ENCODE measurements at places on chromosomes 1 and 21. TPM values are rescaled to one million over a fixed set of nuclear protein-coding genes. Genes with fewer than 3 reads are reported as not detected.

DNA sequence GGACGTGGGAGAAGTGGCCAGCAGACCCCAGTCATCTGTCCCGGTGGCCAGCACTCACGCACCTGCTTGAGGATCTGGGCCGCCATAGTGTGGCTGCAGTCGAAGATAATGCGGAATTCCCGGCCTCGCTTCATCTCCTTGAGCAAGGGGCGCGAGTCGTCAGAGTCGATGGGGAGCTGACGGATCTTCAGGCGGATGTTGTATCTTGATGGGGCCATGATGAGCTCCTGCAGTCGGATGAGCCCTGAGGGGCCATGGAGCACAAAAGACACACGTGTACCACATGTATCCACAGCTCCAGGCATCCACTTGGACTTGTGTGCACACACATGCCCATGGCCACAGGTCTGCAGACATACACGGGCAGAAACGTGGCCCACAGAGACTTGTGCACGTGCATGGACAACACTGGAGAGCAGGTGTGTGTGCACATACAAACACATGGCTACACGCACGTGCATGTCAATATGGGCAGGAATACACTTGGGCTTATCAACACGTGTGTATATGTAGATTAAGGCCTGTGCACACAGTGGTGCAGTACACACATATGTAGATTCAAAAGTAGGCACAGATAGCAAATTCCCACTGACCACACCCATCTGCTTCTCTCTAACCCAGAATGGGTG lies 162.1 kb downstream of the GRIK3 start:
- no peaks in the 10 kb centered on the region for H3K36me3 ChIP-seq
- H3K4me1 ChIP-seq: no peaks in the 10 kb centered on the region
- no peak overlapping the region for H3K27ac ChIP-seq
- no peaks in the 10 kb centered on the region for H3K27me3 ChIP-seq
- no peak overlapping the region for H3K4me3 ChIP-seq

RCAN3 gene
- 13.7 TPM for total RNA-seq

DNA sequence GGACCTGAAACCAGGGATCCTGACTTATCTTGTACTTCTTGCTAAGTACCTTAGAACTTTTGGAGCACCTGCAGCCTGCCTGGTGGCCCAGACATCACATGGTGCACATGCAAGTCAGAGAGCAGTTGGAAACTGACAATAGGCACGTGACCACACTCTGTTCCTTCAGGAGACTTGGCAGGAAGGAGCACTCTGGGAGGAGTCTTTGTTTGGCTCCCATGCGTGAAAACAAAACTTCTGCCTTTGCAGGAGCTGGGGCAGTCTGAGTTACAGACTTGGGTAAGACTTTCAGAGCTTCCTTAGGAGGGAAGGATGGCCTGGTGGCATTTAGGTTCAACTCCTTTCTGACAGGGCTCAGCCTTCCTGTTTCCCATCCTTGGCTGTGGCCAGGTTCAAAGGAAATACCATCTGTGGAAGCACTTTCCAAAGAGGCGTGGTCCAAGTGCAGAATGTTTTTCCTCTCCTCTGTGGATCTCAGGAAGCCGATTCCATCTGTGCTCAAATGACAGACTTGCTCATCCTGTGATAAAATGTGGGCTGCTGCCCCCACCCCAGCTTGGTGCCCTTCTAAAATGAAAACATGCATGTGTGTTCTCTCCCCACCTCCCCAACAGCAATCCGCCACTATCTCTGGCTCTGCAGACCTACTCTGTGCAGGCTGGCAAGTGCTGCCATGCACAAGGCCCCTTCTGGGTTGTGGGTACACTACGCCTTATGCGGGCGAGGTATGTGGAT lies 14.1 kb upstream of the ZNF436 start:
- no peaks in the 10 kb centered on the region for H3K36me3 ChIP-seq
- H3K27me3 ChIP-seq: peaks cover 98% of the 10 kb centered on the region
- H3K4me3 ChIP-seq: no peak overlapping the region
- H3K27ac ChIP-seq: no peak overlapping the region

- H3K27me3 ChIP-seq: no peaks in the 10 kb centered on the region
- DNase-seq: no peak
- H3K4me1 ChIP-seq: peaks cover 9% of the 10 kb centered on the region
- no peak overlapping the region for H3K27ac ChIP-seq
- no peaks in the 10 kb centered on the region for H3K36me3 ChIP-seq
Measured at GRCh38 chr1:44822981-44823451, 14.7 kb downstream of the BTBD19 start.

DNA sequence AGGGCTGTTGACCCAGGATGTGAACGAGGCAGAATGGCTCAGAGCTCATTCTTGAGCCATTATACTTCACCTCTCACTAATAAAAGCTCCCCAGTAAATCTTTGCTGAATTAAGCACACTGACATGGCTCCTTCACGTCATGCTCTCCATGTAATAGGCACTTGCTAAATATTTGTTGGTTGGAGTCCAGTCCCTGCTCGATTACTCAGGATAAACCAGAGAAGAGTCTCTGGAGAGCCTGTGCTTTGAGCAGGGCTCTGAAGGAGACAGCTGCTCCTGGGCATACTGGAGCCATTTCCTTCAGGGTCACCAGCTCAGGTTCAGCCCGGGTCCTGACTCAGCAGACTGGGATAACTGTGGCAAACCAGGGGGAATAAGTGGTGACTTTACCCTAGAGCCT lies 46.9 kb downstream of the HLX start:
- no peak overlapping the region for H3K27ac ChIP-seq
- DNase-seq: no peak
- H3K4me3 ChIP-seq: no peak overlapping the region
- no peaks in the 10 kb centered on the region for H3K27me3 ChIP-seq
- peaks cover 5% of the 10 kb centered on the region for H3K4me1 ChIP-seq

DNA sequence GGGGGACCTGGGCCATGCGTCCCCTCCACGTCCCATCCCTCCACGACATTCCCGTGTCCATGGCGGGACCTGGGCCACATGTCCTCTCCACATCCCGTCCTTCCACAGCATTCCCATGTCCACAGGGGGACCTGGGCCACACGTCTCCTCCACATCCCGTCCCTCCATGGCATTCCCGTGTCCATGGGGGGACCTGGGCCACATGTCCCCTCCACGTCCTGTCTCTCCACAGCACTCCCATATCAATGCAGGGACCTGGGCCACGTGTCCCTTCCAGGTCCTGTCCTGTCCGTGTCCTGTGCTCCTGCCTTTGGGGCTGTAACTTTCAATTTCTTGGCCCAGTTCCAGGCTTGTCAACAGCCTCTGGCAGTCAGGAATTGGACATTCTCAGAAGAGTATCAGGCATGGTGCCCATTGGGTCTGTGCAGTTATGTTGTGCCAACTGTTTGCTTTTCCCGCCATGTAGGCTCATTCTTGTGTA lies 47.1 kb downstream of the WNT9A start:
- H3K4me1 ChIP-seq: no peaks in the 10 kb centered on the region
- DNase-seq: no peak
- H3K27ac ChIP-seq: no peak overlapping the region

- no peaks in the 10 kb centered on the region for H3K36me3 ChIP-seq
- DNase-seq: no peak
- no peaks in the 10 kb centered on the region for H3K4me1 ChIP-seq
- no peaks in the 10 kb centered on the region for H3K27me3 ChIP-seq
- no peak overlapping the region for H3K4me3 ChIP-seq
- H3K27ac ChIP-seq: no peak overlapping the region
Measured at GRCh38 chr1:203175827-203176241, 208 bp upstream of the MYBPH start.
